GM23248 (cell line): ENCODE measurements at places on chromosomes 7 and 10.

DNA sequence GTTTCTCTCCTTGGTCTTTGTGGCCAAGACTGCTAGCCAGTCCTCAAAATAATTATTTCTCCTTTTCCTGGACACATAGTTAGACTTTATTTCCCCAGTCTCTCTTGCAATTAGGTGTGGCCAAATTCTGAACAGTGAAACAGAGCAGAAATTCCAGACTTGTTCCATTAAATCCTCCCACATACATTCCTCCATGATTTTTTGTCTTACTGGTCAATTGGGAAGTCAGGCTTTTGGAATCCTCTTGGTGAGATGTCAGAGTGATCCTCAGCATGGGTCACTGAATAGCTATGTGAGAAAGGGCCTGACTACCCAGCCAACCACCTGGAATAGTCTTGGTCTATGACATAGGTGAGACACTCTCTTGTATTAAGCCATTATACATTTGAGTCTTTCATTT lies 164.2 kb downstream of the DGKI start:
- DNase-seq, result peak; percentile 93

DNA sequence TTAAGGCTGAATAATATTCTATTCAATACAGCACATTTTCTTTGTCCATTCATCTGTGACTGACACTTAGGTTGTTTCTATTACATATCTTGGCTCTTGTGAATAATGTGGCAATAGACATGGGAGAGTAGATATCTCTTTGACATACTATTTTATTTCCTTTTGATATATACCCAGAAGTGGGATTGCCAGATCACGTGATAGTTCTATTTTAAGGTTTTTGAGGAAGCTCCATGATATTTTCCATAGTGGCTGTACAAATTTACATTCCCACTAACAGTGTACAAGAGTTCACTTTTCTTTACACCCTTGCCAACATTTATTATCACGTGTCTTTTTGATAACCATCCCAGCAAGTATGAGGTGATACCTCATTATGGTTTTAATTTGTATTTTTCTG lies 1114.7 kb downstream of the CNTNAP2 start:
- DNase-seq, result no peak

GRCh38 chr7:49243521-49243920 lies 319.2 kb downstream of the CDC14C start:
- DNase-seq, result no peak

GRCh38 chr10:120492346-120492745 lies 35.3 kb downstream of the PLPP4 start:
- no peak for DNase-seq

GRCh38 chr7:6385110-6385781 lies 62.5 kb downstream of the DAGLB start:
- peak; percentile 98 for DNase-seq

- no peak for DNase-seq
Observed at GRCh38 chr10:43570971-43571370, 3.4 kb downstream of the ZNF239 start.

DNA sequence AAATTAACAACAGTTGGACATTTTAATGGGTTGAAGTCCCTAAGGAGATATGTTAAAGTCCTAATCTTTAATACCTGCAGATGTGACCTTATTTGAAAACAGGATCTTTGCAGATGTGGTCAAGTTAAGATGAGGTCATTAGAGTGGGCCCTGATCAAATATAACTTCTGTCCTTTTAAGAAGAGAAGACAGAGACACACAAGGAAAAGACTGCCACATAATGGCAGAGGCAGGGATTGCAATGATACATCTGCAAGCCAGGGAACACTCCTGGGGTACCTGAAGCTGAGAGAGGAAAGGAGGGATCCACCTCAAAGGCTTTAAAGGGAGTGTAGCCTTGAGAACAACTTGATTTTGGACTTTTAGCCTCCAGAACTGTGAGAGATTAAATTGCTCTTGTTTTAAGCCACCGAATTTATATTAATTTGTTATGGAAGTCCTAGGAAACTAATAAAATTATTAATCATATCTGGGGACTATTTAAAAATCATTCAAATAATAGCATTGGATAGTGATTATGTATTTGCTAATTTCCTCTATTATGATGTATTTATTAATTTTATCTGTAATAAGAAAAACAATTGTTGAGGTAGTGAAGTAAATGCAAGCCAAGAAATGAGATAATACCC lies 700.0 kb upstream of the PCDH15 start:
- peak; percentile 52 for DNase-seq

GRCh38 chr10:132383751-132384196 lies 13.2 kb upstream of the PWWP2B start:
- DNase-seq, result no peak

DNA sequence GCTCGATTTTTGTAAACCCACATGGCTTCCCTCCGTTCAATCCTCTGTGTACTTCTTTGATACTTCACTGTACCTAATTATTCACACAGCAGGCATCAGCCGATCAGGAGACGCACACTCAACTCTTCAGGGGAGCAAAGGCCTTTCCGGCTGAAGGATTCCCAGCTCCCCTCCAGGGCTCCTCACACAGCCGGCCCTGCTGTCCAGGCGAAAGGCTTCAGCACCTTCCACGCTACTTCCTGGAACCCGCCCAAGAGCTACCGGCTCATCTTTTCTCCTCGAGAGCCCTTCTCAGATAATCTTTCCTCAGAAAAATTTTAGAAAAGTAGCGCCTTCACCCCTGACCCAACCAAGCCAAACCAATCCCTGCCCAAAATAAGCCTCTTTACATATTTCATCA lies 270.4 kb downstream of the ZMYND11 start:
- DNase-seq, result no peak

- DNase-seq, result no peak
Observed at GRCh38 chr10:16770670-16771069, 46.6 kb downstream of the RSU1 start.

- peak; percentile 77 for DNase-seq
Observed at GRCh38 chr10:50396491-50397311, 145.4 kb upstream of the ASAH2 start.

GRCh38 chr10:110808615-110809014 lies 63.1 kb upstream of the PDCD4 start:
- DNase-seq, result no peak

DNA sequence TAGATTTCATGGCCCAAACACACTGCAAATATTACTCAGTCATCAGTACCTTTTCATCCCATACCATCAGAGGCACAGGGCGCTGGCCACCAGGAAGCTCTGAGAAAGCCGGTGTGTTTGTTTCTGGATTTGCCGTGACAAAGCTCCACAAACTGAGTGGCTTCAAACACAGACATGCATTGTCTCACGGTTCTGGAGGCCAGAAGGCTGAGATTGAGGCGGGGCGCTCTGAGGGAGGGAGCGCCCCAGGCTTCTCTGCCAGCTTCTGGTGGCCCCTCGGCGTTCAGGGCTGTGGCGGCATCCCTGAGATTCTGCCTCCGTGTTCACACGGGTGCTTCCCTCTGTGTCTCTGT lies 3.7 kb upstream of the TTYH3 start:
- no peak for DNase-seq

- no peak for DNase-seq
Observed at GRCh38 chr10:91879515-91880170, 29.6 kb downstream of the FGFBP3 start.

- DNase-seq, result no peak
Observed at GRCh38 chr10:6431861-6432260, 148.2 kb downstream of the PRKCQ start.

DNA sequence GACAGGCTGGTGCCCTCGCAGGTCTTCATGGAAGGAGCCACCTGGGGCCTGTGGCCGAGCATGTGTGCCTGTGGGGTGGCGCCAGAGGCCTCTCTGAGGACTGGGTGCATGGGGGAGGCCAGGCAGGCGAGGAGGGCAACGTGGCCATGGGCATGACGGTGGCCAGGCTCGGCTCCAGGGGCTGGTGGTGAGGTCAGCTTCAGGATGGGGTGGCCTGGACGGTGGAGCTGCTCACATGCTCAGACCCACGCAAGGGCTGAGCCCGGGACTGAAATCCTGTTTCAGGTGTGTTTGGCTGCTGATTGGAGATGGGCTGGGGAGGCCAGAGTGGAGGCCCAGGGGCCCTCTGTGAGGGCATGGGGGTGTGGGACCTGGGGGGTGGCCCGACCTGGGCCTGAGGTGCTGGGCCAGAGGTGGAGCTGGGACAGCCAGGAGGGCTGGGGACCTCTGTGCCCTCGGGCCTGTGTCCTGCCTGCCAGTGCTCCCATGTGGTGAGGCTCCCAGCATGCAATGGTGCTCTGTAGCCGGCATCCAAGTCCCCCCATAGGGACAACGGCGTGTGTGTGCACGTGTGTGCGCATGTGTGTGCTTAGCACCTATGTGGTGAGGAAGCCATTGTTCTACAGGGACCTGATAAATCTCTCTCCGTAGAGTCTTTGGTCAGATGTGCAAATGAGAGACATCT lies 71.1 kb downstream of the INPP5A start:
- DNase-seq, result no peak

DNA sequence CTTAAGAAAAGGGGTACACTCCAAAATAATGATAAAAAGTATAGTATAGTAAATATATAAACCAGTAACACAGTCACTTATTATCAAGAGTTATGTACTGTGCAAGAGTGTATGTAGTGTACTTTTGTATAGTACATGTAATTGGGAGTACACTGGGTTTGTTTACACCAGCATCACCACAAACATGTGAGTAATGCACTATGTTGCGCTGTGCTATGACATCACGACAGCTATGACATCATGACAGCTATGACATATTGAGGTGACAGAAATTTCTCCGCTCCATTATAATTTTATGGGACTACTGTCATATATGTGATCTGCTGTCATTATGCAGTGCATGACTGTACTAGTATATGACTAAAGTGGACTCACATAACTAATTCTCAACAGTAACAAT lies 84.6 kb downstream of the KMT2C start:
- DNase-seq, result no peak

DNA sequence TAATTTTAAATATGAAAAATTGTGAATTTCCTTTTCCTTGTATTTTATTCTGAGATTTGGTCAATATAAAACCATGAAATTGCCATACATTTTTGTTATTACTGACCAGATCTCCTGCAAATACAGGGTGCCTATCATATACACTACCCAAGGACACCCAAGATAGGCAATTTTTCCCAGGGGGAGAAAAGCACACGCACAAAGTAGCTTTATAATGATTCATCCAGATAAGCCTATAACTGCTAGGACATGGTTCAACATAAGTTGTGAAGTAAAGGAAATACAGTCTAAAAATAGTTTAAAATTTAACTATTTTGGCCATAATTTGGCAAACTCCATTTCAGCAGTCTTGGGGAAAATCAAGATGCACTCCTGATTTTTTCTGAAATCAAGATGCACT lies 4.8 kb downstream of the RUFY2 start:
- no peak for DNase-seq

- DNase-seq, result no peak
Observed at GRCh38 chr7:88321694-88322093, 15.0 kb upstream of the STEAP4 start.

DNA sequence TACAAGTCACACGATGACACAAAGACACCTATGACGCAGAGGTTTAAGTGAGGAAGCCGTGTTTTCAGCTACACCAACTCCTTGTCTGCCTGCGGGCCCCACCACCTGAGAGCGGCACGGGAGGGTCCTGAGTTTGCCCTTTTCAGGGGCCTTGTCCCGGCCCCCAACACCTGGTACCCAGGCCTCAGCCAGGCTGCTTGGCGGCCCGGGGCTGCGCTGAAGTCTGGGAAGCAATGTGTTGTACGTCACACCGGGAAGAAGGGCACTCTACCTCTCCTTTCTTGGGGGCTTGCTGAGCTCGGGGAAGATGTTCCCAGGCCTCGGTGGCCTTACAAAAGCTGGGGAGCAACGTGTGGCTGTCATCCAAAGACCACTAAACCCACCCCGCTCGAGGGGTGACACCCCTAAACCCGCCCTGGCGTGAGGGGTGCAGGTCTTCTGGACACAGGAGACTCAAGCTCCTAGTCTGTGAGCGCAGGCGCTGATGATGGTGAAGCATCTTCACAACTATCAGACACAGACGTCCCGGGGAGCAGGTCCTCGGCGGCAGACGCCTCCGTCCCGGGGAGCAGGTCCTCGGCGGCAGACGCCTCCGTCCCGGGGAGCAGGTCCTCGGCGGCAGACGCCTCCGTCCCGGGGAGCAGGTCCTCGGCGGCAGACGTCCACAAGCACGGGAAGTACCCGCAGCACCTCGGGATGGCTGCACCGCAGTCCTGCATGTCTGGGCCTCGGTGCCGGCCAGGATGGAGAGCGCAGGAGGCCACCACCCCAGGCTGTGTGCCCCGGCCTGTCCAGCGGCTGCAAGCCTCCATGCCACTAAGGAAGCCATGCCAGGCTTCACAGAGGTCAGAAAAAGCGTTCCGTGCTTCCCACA lies 15.4 kb downstream of the CFAP46 start:
- DNase-seq, result no peak

- DNase-seq, result no peak
Observed at GRCh38 chr7:131487217-131487616, 69.2 kb downstream of the PODXL start.

DNA sequence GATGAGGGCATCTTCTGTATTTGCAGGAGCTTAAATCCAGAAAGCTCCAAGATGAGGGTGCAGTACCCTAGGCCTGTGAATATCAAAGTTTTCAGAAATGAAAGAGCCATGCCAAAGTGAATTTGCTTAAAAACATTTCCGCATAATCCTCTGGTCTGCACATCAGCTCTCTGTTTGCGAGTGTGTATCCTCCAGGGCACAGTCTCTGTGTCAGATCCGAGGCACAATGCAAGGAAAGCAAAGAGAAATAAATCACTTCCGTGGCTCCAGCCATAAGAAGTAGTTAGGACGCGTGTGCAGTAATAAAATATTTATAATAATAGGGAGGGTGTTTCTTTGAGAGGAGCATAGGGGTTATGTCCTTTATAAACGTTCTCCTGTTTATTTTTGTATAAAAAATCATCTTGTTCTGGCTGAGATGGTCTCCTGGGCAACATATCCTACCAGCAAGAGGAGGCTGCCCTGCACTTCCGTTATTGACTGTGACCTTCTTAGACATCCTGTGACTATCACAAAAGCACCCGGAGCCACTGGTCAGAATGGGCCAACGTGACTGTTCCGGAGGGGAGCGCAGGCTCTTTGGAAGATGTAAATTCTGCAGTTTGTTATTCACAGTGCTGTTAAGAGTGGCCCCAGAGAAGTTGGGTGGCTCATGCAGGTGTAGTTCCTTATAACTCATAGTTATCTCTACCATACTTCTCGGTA lies 667.6 kb upstream of the FOXK1 start:
- no peak for DNase-seq

GRCh38 chr7:130288829-130289228 lies 4.1 kb upstream of the CPA4 start:
- no peak for DNase-seq

DNA sequence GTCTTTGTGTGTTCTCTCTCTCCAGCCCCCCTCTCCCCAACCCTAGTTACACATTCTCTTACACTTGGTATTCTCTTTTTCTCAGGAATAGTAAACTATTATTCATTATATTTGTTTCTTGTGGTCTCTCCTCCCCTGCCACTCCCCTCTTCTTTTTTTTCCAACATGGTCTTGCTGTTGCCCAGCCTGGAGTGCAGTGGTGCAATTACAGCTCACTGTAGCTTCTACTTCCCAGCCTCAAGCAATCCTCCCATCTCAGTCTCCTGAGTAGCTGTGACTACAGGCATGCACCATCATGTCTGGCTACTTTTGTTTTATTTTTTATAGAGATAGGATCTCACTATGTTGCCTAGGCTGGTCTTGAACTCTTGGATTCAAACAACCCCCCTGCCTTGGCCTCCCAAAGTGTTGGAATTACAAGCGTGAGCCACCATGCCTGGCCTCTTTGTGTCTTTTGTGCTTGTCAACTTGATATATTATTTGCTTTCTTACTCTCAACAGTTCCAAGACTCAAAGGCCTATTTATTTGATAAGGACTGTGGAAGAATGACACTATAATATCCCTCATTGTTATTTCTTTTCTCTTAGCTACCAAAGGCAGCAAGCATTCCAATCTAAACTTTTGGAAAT lies 66.9 kb downstream of the MLLT10 start:
- DNase-seq, result no peak

- peak; percentile 43 for DNase-seq
Observed at GRCh38 chr7:41503438-41503837, 199.5 kb downstream of the INHBA start.
